ENCODE measurements at places on chromosomes 1 and 21. TPM values are rescaled to one million over a fixed set of nuclear protein-coding genes. Genes with fewer than 3 reads are reported as not detected.

DNA sequence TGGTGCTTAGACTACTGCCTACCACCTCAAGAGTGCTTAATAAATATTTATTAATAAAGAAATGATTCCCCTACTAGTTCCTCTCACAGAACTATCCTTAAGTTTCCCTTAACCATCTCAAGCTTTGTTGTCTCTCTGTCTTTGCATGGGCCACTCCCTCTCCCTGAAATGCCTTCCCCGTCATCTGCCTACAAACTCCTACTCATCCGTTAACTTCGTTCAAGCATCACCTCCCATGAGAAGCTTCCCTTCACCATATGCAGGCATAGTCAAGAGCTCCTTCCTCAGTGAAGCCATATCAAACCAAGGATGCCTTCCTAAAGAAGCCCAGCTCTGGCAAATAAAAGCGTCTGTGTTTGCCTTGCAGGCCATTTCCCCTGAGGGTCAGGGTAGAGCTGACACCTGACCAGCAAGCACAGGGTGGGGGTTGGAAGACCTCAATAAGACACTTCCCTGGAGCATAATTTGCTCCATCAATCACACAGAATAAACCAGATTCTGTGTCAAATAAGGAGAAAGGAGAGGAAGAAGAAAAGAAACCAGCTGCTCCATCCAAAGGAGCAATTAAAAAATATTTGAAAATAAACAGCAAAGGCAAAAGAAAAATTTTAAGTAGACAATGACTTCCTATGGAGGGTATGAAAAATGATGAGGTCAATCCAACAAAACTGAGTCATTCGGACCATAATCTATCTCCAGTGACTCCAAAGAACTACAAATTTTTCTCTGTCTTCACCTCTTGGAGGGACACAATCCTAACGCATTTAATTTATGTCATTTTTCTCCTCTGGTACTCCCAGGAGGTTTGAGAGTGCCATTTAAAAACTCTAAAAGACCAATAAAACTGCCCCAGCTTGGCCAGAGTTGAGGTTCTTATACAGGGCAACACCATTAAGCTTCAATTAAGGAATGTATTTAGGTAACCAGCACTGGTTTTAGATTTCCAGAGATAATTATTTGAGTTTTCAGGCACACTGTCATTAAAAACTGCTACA lies 303.6 kb downstream of the KCNH1 start:
- H3K4me3 ChIP-seq, result no peak overlapping the region
- no peak for DNase-seq
- H3K27ac ChIP-seq, result no peak overlapping the region
- no peaks in the 10 kb centered on the region for H3K4me1 ChIP-seq

- H3K36me3 ChIP-seq, result peaks cover 45% of the 10 kb centered on the region
- DNase-seq, result no peak
- no peaks in the 10 kb centered on the region for H3K27me3 ChIP-seq
- H3K4me1 ChIP-seq, result peaks cover 48% of the 10 kb centered on the region
- H3K4me3 ChIP-seq, result no peak overlapping the region
Observed at GRCh38 chr1:201493757-201494617, 12.9 kb downstream of the CSRP1 start.

DNA sequence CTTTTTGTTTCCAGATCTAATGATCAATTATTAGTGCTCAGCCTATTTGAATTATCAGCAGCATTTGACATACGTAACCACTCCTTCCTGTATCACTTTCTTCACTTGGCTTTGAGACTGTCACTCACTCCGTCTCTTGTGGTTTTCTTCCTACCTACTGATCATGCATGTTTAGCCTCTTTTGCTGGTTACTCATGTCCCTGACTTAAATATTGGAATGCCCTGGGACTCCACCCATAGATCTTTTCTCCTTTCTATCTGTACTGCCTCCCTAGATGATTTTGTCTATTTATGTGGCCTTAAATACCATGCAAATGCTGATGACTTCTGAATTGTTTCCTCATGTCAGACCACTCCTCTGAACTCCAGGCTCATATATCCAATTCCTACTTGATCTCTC lies 57.7 kb upstream of the PDE4B start:
- H3K4me3 ChIP-seq, result no peak overlapping the region
- no peaks in the 10 kb centered on the region for H3K27me3 ChIP-seq
- H3K27ac ChIP-seq, result no peak overlapping the region
- H3K36me3 ChIP-seq, result no peaks in the 10 kb centered on the region
- peaks cover 10% of the 10 kb centered on the region for H3K4me1 ChIP-seq

GRCh38 chr1:228695015-228695955 lies 40.0 kb upstream of the RHOU start:
- H3K27me3 ChIP-seq, result no peaks in the 10 kb centered on the region
- DNase-seq, result no peak
- H3K4me1 ChIP-seq, result no peaks in the 10 kb centered on the region

GRCh38 chr1:9910423-9911178 lies 532 bp upstream of the CTNNBIP1 start:
- peak overlapping the region; percentile 80 for H3K27ac ChIP-seq
- H3K4me1 ChIP-seq, result peaks cover 8% of the 10 kb centered on the region
- no peaks in the 10 kb centered on the region for H3K27me3 ChIP-seq
- no peaks in the 10 kb centered on the region for H3K36me3 ChIP-seq
- DNase-seq, result peak; percentile 100

DNA sequence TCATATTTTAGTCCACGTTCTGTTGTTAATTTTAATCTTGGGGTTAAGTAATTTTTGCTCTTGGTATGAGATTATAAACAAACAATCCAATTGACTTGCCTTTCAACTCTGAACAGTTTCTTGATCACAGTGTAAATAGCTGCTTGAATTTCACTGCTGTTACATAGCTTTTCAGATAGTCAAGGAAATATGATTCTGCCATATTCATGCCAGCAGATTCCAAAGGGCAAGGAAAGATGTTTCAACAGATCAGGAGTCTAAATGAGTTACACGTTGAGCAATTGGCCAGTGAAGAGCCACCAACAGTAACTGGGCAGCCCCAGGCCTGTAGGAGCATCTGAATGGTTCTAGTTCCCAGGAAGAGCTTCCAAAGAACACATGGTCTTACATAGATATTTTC lies 93.6 kb downstream of the LEPR start:
- H3K27ac ChIP-seq, result peak overlapping the region; percentile 19
- H3K4me3 ChIP-seq, result no peak overlapping the region
- peaks cover 38% of the 10 kb centered on the region for H3K4me1 ChIP-seq
- no peaks in the 10 kb centered on the region for H3K36me3 ChIP-seq
- DNase-seq, result peak; percentile 79
- no peaks in the 10 kb centered on the region for H3K27me3 ChIP-seq

DNA sequence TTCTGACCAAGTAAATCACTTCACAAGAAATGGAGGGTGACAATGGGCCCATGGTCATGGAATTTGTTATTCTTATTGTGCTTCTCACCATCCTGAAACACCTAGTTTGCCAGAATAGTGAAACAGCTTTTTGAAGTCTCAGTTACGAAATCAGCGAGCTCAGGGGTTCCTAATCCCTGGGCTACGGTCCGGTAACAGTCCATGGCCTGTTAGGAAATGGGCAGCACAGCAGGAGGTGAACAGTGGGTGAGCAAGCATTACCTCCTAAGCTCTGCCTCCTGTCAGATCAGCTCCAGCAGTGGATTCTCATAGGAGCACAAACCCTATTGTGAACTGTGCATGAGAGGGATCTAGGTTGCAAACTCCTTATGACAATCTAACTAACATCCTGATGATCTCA lies 1356.3 kb downstream of the KCNT2 start:
- H3K4me1 ChIP-seq, result no peaks in the 10 kb centered on the region
- no peak overlapping the region for H3K27ac ChIP-seq
- no peaks in the 10 kb centered on the region for H3K36me3 ChIP-seq
- H3K4me3 ChIP-seq, result no peak overlapping the region
- no peak for DNase-seq

DNA sequence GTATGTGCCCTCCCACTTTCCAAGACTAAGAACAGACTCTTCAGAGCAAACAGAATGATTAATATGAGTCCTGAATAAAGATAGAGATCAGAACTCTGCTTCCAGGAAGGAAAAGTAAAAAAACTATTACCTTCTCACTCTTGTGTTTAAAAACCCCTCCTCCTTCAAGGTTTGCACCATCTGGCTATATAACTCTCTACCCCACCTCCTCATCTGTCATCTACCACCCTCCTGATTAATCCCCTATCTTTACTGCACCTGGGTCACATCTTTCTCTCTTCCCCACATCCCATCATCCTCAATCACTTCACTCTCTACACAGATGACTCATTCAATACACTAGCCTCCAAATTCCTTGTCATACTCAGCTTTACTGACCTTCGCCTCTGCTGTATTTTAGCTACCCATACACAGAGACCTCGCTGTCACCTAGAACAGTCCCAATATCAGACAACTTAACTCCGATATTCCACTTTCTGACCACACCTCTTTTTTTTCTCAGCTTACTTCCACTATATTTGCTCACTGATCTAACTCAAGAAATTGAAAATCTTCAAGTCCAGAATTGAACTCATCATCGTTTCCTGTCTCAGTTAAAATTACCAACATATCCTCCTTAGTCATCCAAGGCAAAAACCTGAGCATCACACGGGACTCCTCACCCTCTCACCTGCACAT lies 3.7 kb downstream of the SCMH1 start:
- no peaks in the 10 kb centered on the region for H3K36me3 ChIP-seq
- DNase-seq, result peak; percentile 54
- H3K27me3 ChIP-seq, result no peaks in the 10 kb centered on the region
- H3K4me1 ChIP-seq, result peaks cover 24% of the 10 kb centered on the region
- no peak overlapping the region for H3K27ac ChIP-seq

DNA sequence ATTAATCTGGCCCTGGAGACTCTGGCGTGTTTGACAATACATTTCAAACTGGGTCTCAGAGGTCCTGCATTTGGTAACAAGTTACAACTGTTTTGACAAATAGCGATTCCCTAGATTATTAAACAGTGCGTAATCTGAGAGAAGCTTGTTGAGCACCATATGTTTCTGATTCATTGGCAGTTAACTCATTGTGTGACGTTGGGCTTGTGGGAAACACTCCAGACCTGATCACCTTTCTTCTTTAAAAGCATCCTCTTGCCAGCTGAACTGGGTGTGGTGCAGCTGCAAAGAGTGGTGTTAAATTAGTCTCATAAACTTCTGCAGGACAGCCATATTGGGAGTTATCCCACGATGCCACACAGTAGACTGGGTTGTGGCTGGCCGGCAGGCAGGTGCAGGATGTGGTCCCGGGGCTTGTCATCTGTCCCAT lies 82.7 kb downstream of the CDC7 start:
- peak; percentile 86 for DNase-seq
- no peaks in the 10 kb centered on the region for H3K36me3 ChIP-seq
- H3K4me3 ChIP-seq, result peak overlapping the region; percentile 29

DNA sequence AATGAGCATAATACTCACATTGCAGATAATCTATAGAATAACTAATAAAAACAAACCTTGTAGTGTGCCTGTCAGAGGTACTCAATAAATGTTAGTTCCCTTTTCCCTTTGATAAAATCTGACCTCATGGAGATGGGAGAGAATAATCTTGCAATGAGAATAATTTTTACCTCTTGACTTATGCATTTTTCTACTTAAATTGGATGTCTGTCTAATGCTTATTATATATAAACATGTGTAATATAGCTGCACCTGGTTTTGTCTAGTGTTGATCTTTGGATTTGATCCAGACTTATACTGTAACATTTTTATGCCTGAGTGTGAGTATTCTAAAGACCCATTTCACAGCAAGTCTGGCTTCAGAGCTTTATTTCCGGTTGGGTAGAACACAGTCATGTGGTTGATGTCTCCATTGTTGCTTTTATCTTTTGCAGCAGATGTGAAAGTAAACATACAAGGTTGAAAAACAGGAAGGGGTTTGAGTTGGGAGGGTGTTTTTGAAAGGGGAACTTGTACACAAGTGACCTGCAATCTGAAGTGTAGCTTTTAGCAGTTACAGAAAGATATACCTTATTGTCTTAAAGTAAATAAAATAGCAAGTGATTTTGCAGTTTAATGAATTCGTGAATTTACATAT lies 12.4 kb downstream of the EPB41 start:
- H3K4me1 ChIP-seq, result peaks cover 12% of the 10 kb centered on the region
- H3K36me3 ChIP-seq, result no peaks in the 10 kb centered on the region
- DNase-seq, result no peak
- no peak overlapping the region for H3K4me3 ChIP-seq
- no peaks in the 10 kb centered on the region for H3K27me3 ChIP-seq

GRCh38 chr21:42002421-42002958 lies 7.7 kb downstream of the ZBTB21 start:
- peak; percentile 97 for DNase-seq
- peaks cover 32% of the 10 kb centered on the region for H3K4me1 ChIP-seq
- H3K27ac ChIP-seq, result peak overlapping the region; percentile 90
- peaks cover 16% of the 10 kb centered on the region for H3K36me3 ChIP-seq
- peak overlapping the region; percentile 35 for H3K4me3 ChIP-seq

DNA sequence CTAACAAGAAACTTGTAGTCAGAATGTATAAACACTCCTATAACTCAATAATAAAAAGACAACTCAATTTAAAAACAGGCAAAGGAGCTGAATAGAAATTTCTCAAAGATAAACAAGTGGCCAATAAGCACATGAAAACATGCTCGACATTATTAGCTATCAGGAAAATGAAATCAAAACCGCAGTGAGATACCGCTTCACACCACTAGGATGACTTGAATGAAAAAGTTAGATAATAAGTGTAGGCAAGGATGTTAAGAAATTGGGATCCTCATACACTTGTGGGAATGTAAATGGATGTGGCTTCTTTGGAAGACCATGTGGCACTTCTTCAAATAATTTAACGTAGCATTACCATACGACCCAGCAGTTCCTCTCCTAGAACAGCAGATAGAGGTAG lies 8.9 kb downstream of the RALGPS2 start:
- no peak overlapping the region for H3K4me3 ChIP-seq
- H3K4me1 ChIP-seq, result peaks cover 5% of the 10 kb centered on the region
- H3K27ac ChIP-seq, result no peak overlapping the region
- no peaks in the 10 kb centered on the region for H3K27me3 ChIP-seq
- H3K36me3 ChIP-seq, result peaks cover 8% of the 10 kb centered on the region
- no peak for DNase-seq

GRCh38 chr21:25664491-25664931 lies 25.5 kb downstream of the JAM2 start:
- H3K4me1 ChIP-seq, result no peaks in the 10 kb centered on the region
- DNase-seq, result no peak
- H3K4me3 ChIP-seq, result no peak overlapping the region
- H3K36me3 ChIP-seq, result no peaks in the 10 kb centered on the region

- H3K27ac ChIP-seq, result peak overlapping the region; percentile 84
- peaks cover 39% of the 10 kb centered on the region for H3K4me1 ChIP-seq
- H3K4me3 ChIP-seq, result no peak overlapping the region
Observed at GRCh38 chr1:240385985-240386978, 225.7 kb downstream of the GREM2 start.

DNA sequence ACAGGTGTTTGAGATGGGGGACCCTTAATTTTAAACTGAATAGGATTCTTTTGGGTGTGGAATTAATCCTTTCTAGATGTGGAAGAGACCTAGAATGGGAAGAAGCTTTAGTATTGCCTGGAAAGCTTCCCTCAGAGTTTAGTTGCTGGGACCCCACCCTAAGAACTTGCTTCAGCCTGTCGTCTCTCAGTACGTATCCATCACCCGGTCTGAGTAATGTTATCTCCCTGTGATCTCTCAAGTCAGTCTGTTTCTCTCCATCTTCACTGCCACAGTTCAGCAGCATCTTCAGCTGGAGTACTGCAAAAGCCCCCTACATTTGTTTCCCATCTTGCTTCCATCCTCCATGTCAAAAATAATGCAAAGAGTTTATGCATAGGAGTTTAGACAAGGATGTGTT lies 28.9 kb downstream of the CNST start:
- peaks cover 27% of the 10 kb centered on the region for H3K36me3 ChIP-seq
- no peak overlapping the region for H3K4me3 ChIP-seq
- peak overlapping the region; percentile 93 for H3K27ac ChIP-seq
- H3K4me1 ChIP-seq, result peaks cover 78% of the 10 kb centered on the region
- no peak for DNase-seq
- no peaks in the 10 kb centered on the region for H3K27me3 ChIP-seq

The DTL gene
- total RNA-seq, result 10.5 TPM

The TESK2 gene
- 1.3 TPM for total RNA-seq

The RGS2 gene
- total RNA-seq, result 0.43 TPM

The UBXN10 gene
- total RNA-seq, result not detected

The CFAP107 gene
- total RNA-seq, result not detected

The HEYL gene
- total RNA-seq, result not detected
